ENCODE measurements at places on chromosomes 4 and X. TPM values are rescaled to one million over a fixed set of nuclear protein-coding genes. Genes with fewer than 3 reads are reported as not detected.

The CFI gene
- total RNA-seq: 12.2 TPM

The STPG2 gene
- 0.52 TPM for total RNA-seq

The APOO gene
- 15.5 TPM for total RNA-seq

The GPC3 gene
- total RNA-seq: 3.5 TPM

The TMEM255A gene
- total RNA-seq: 0.24 TPM

The HERC5 gene
- 0.08 TPM for total RNA-seq
